Stimulated activated CD4-positive, alpha-beta T cell treated with anti-CD3 and anti-CD28 coated beads, Interleukin-1b, Interleukin-23, amount 100 ng/mL, for 4 hours (primary cell): ENCODE measurements at places on chromosomes 6 and 20.

- DNase-seq: no peak
These were observed 441.5 kb upstream of the FLRT3 start for GRCh38 chr20:14778875-14779274.

DNA sequence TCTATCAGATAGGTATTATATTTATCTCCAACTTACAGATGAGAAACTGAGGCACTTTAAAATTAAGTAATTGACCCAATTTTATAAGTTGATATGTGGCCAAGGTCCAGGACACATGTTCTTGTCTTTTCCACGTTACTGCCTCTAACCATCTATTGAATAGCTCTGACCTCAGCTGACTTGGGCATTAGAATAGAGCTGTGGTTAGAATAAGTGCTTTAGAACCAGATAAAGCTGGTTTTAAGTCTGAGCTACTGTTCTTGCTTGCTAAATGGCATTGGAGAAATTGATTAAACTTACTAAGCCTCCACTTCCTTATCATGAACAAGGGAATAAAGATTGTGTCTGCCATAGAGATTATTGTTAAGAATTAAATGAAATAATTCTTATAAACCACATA, 147.8 kb upstream of the DTNBP1 start:
- DNase-seq: no peak

- DNase-seq: no peak
These were observed 7.9 kb upstream of the FBXO30 start for GRCh38 chr6:145822456-145822855.

GRCh38 chr6:80197474-80197873, 91.0 kb downstream of the BCKDHB start:
- no peak for DNase-seq

DNA sequence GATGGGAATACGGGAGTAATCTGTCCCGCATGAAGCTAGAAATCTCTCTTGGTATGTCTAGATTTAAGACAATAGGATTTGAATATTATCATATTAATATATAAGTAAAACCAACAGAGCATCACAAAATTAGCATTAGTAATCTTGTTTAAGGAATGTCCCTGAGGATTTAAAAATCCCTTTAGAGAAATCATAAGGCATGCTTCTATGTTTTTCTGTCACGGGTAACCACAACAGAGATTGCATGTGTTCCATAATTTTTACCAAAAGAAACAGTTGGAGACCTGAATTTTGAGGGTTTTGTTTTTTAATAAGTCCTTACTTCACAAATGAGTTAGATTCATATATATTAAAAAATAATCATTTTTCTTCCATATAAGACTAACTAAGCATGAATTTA, 146.8 kb downstream of the GJA1 start:
- DNase-seq: no peak

DNA sequence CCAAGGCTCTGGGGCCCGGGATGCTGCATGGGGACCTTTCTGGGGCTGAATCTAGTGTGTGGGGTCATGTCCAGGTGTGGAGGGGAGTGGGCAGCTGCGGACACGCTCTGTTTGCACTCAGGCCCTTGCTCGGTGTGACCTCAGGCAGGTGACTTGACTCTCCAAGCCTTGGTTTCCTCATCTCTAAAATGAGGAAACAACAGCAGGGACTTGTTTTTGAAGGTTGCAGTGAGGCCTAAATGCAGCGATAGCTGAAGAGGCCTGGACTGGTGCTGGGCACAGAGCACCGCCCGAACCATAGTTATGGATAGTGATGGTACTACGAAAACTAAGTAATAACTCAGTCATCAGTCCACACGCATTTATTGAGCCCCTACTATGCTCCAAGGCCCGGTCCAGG, 91.8 kb downstream of the NOL4L start:
- no peak for DNase-seq

GRCh38 chr6:99017150-99017549, 69.4 kb upstream of the FBXL4 start:
- DNase-seq: no peak

DNA sequence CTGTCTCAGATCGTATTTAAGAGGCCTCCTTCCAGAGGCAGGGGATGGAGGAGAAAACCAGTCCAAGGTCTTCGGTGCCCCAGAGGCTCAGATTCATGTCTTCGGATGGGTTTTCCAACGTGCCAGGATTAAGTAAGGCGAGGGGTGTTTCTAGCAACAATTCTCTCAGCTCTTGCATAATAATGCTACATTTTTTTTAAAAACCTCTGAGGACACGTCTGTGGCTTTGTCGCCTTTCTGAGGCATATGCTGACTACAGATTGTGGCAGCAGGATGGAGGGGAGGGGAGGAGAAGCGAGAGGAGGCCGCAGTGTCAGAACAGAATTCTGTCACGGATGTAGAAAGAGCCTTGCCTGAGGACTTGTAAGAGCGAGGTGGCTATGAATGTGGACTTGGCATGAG, 17.7 kb upstream of the CCDC167 start:
- DNase-seq: peak; percentile 37

DNA sequence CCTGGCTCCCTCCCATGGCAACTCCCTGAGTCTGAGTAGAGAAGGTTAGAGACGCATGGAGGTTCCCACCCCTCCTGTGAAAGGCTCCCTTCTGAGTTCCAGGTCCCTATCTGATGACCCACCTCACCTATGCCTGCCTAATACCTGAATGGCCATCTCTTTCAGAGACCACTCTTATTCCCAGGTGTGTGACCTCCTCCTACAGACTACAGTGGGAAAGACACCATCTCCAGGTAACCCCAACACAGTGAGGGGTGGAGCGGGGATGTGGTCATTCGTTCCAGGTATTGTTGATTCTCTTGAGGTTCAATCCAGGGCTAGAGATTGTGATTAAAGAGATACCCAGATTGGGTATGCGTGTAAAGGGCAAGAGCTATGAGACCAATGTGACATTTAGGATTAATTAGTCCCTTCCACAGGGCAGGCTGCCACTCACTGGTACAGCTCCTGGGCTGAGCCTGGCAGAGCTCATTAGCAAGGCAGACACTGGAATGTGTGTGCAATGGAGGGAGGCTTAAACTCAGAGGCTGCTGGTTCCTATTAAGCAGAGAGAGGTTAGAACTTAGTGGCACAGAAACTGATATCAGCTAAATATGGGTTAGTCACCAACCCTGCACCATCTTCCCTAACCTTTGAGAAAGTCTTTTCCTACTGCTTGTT, 46.5 kb upstream of the IER3 start:
- DNase-seq: no peak

GRCh38 chr20:62066983-62067433, 1.3 kb upstream of the TAF4 start:
- DNase-seq: no peak

DNA sequence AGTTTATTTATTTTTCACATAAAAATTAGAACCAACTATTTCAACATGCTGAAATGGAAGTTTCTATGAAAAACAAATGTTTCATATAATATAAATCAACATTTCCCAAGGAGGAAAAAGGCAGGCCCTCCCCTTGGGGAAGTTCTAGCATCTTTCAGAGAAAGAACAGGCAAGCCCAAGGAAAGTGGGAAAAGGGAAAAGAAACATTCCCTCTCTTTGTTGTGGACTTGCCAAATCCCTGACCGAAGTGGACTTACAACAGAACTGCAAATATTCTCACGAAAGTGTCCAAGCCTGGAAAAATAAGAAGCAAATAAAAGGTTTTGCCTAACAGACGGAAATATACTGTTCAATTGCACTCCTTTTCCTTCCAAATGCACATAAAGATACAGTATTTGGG, 214.4 kb downstream of the ATXN1 start:
- DNase-seq: no peak

DNA sequence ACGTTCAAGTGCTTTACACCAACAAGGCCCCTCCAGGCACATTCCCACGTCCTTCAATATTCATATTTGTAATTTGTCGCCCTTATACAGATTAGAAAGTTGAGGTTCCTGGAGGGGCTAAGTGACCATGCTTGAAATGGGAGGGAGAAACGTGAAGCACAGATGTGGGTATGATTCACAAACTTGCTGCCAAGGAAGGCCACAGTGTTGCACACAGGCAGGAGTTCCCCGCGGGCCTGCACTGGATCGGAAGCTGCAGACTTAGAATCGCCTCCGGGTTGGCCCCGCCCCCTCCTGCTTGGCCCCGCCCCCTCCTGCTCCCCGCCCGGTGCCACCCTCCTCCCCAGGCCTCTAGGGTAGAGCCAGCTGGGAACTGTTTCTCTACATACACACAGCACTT, 58.2 kb upstream of the QKI start:
- DNase-seq: no peak

GRCh38 chr6:53294095-53294494, 54.7 kb downstream of the ELOVL5 start:
- DNase-seq: no peak

- DNase-seq: no peak
These were observed 25.9 kb upstream of the EFHC1 start for GRCh38 chr6:52394251-52394666.

- DNase-seq: no peak
These were observed 75.4 kb upstream of the FRMD1 start for GRCh38 chr6:168154263-168154917.

DNA sequence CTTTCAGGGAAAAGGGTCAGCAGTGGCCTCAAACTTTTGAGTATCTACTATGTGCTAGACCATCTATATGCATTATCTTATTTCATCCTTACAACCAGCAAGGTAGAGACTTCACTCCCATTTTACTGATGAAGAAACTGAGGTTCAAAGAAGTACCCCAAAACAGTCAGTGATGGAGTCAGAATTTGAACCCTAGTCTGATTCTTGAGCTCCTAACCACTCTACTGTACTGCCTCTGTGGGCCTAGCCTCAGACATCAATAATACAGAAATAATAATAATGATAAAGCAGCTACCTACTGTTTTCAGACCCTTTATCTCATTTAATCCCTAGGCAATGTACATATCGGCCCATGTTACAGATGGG, 8.4 kb downstream of the ADA start:
- DNase-seq: no peak

DNA sequence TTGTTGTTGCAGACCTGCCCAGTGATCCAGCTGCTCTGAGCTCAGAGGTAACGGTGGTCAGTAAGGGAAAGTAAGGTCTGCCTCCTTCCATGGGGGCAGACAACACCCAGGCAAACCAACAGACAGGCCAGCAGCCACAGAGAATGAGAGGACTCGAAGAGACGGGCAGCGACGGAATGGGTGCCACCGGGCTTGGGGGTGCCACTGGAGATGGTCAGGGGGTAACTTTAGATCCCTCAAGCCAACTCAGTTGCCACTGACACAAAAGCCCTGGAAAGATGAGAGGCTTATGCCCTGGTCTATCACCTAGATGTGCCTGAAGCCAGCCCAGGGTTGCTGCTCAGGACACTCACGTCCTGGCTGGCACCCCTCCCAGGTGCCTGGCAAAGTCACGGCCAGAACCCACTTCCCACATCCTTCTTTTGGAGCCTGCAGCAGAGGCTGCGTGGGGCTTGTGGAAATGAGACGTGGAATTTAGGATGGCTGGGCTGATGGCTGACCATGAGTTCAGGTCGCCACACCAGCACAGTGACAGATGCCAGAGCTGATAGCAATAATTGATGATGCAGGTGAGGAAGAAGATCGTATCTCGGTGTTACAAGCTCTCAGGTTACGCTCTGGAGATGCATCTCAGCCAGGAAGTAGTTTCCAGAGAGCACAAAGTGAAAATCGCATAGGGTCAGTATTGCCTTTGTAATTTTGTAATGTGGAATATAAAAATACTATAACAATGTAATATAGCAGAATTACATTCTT, 209.1 kb downstream of the SYNDIG1 start:
- no peak for DNase-seq

GRCh38 chr6:52297433-52297832, 12.9 kb upstream of the MCM3 start:
- DNase-seq: no peak

- DNase-seq: no peak
These were observed 5.5 kb upstream of the MAS1L start for GRCh38 chr6:29493261-29493660.

DNA sequence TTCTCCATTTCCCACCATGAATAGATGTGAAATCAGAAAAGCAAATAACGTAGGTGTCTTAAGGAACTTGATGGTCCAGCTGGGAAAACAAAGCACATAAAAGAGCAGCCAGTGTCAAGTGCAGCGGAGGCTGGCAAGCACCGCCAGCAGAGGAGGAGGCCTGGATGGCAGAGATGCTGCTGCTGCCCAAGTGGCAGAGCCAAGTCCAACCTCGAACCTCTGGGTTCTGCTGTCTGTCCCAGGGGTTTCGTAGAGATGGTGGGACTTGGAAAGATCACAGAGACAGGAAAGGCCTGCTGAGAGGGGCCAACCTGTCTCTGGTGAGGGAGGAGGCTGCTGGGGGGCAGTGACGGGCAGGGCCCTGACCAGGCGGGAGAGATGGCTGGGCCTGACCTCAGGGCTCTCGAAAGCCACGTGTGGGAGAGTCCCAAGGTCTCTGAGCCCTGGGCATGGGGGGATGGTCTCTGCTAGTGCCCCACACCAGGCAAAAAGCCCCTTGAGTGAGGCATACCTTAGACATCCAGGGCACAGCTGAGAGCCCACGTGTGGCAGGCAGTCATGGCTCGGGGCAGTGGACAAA, 77.3 kb downstream of the TCP11 start:
- no peak for DNase-seq

DNA sequence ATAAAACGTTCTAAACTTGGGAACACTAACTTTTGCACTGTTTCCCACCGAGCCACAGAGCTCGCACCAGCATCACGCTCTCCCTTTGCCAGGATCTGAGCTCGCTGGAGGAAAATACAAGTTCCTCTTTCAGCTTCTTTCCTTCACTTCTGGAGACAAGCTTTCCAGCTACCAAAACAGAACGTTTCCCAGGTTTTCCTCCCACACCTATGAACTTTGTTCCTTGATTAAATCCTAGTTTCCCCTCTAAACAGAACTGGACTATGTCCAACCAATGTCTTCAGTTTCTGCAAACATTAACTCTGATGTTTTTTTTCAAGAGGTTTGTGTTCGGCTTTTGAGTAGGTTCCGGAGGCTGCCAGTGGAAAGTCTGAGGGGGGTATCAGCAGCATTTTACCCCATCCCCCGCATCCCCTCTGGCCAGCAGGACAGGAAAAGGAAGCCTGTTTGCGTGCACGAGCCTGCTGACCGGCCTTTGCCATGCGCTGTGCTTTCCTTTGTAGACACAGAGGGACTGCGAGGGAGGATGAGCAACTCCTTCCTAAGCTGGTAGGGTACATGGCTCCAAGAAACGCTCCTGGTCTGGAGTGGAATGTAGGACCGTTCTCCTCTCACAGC, 135.5 kb downstream of the LY86 start:
- DNase-seq: no peak

GRCh38 chr6:86595641-86596040, 341.7 kb upstream of the HTR1E start:
- no peak for DNase-seq

DNA sequence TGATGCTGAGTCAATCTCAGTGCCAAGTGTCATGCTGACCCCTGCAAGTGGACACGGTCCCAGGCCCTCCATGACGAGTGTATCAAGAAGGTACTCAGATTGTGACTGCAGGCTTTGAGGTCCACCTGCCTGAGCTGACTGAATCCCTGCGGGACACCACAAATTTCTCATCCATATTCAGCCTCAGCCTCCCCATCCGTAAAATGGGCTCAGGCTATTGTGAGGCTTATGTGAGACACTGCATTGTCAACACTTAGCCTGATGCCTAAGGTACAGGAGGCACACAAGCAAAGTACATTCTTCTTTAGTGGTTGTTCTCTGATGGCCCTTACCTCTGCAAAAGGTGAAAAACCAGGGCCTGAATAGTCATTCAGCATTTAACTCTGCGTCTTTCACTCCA, 70.4 kb upstream of the NFATC2 start:
- no peak for DNase-seq

- DNase-seq: no peak
These were observed 56.7 kb upstream of the CEP85L start for GRCh38 chr6:118708055-118708454.

- no peak for DNase-seq
These were observed 402 bp downstream of the OSBPL2 start for GRCh38 chr20:62238569-62239277.

- DNase-seq: no peak
These were observed 286.6 kb downstream of the UBE3D start for GRCh38 chr6:82779041-82779440.
